Caco-2 (cell line): ENCODE measurements at places on chromosomes 13 and 19. TPM values are rescaled to one million over a fixed set of nuclear protein-coding genes. Genes with fewer than 3 reads are reported as not detected.

DNA sequence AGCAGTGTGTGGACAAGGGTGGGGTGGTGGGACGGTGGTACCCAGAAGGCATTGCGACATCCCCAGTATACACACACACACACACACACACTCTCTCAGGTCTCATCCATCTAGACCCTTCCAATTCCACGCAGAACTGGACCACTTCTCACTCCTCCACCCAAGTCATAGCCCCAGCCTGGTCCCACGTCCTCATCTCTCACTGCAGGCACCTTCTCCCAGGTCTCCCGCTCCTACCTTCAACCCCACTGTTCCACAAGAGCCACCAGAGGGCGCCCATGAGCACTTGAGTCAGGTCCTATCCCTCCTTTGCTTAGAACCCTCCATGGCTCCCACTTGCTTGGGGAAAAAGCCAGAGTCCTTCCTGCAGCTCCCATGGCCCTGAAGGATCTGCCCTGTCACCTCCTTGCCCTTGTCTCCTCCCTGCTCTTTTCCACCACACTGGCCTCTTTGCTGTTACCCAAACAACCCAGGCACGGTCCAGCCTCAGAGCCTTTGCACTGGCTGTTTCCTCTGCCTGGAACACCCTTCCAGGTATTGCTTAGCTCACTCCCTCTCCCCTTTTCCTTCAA, 62.6 kb downstream of the IER2 start:
- H3K4me3 ChIP-seq, result no peak overlapping the region
- H3K4me1 ChIP-seq, result no peaks in the 10 kb centered on the region
- peak; percentile 72 for DNase-seq
- no peaks in the 10 kb centered on the region for H3K36me3 ChIP-seq

GRCh38 chr13:110522721-110523120, 38.8 kb downstream of the RAB20 start:
- peaks cover 8% of the 10 kb centered on the region for H3K36me3 ChIP-seq
- no peak overlapping the region for H3K27ac ChIP-seq
- no peaks in the 10 kb centered on the region for H3K27me3 ChIP-seq
- DNase-seq, result no peak

GRCh38 chr13:95579303-95579702, 26.8 kb downstream of the CLDN10 start:
- H3K27me3 ChIP-seq, result no peaks in the 10 kb centered on the region
- H3K4me1 ChIP-seq, result no peaks in the 10 kb centered on the region
- H3K36me3 ChIP-seq, result no peaks in the 10 kb centered on the region

DNA sequence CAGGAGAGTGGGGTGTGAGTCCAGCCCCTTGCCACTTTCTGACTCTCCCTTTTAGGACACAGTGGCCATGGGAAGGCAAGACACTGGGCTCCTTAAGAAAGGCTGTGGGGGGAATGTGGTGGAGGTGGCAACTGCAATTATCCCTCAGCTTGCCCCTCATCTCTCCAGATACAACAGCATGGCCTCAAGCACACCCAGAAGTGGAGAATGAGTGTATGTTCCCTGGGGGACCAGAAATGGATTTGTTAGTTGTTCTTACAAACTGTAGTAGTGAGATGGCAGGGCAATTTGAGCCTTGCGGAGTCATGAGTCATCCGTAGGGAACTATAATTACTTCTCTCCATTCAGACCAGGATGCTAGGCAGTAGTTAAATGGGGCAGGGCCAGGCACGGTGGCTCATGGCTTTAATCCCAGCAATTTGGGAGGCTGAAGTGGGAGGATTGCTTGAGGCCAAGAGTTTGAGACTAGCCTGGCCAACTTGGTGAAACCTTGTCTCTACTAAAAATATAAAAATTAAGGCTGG, 25.6 kb upstream of the CXCL17 start:
- H3K27me3 ChIP-seq, result no peaks in the 10 kb centered on the region
- no peaks in the 10 kb centered on the region for H3K36me3 ChIP-seq
- no peaks in the 10 kb centered on the region for H3K4me1 ChIP-seq
- no peak for DNase-seq

- H3K36me3 ChIP-seq, result no peaks in the 10 kb centered on the region
- no peaks in the 10 kb centered on the region for H3K4me1 ChIP-seq
- no peaks in the 10 kb centered on the region for H3K27me3 ChIP-seq
- DNase-seq, result no peak
- H3K27ac ChIP-seq, result no peak overlapping the region
- H3K4me3 ChIP-seq, result no peak overlapping the region
These were observed 451.2 kb downstream of the DCT start for GRCh38 chr13:94028234-94028633.

The ERICH4 gene
- total RNA-seq, result not detected in 2 replicates

The PNMA8B gene
- total RNA-seq, result 0.11 TPM in 1 of 2 replicates, not detected in the other

DNA sequence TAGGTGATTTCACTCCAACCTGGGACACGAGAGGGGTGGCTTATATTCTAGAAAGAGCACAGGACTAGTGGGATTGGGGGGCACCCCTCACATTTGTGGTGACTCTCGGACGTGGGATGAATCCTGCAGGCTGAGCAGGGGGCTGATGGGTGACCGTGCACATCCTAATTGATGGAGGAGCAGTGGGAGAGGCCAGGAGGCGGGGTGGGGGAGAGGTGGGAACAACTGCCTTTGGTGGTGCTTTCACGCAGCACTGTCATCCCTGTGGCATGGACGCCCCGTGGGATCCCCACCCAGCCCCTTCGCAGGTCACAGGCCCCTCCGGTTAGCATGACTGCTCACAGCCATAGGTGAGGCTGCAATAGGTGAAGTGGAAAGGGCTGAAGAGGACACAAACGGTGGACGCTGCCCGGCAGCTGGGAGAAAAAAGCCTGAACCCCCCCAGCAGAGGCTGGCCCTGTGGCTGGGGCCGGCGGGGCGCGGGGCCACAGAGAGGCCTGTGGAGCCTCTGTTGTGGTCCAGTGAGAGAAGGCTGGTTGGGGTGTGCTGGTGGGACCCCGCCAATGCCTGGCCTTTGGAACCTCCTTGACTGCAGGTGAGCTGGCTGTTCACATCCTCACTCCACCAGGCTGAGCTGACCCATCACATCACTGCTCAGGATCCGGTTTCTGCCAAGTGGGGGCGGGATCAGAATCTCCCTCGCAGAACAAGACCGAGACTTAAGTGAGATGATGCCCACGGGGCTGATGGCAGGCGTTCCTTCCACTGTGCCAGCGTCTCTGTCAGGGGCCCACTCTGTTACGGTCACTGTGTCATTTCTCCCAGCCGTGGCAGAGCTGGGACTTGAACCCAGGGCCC, 325.4 kb downstream of the TEX29 start:
- no peak overlapping the region for H3K4me3 ChIP-seq
- DNase-seq, result peak; percentile 24
- no peak overlapping the region for H3K27ac ChIP-seq
- H3K27me3 ChIP-seq, result no peaks in the 10 kb centered on the region; the same call in none of the 2 replicates
- no peaks in the 10 kb centered on the region for H3K4me1 ChIP-seq

- no peak overlapping the region for H3K4me3 ChIP-seq
These were observed 6.1 kb upstream of the GGACT start for GRCh38 chr13:100594731-100595130.

The COL4A2 gene
- 17.1 and 19.2 TPM in 2 replicates for total RNA-seq

DNA sequence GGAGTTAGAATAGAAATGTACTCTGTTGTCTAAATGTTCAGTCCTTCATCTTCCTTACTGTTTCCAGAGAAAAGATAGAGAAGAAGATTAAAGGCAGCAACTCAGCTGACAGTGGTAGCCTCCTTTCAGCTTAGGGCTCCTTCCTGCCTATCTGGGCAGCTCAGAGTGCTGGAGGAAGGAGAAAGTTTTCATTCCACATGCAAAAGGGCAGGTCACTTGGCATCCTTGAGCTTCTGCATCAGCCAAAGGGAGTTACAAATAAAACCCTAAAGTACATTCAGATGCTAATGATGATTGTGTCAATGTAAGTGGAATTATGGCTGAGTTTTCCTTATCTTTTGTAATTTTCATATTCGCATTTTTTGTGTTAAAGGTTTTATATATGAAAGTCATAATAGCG, 58.9 kb downstream of the ESD start:
- H3K36me3 ChIP-seq, result peaks cover 3% of the 10 kb centered on the region; the same call in 1 of the 2 replicates
- no peaks in the 10 kb centered on the region for H3K27me3 ChIP-seq
- no peak for DNase-seq
- no peak overlapping the region for H3K27ac ChIP-seq
- H3K4me3 ChIP-seq, result no peak overlapping the region

DNA sequence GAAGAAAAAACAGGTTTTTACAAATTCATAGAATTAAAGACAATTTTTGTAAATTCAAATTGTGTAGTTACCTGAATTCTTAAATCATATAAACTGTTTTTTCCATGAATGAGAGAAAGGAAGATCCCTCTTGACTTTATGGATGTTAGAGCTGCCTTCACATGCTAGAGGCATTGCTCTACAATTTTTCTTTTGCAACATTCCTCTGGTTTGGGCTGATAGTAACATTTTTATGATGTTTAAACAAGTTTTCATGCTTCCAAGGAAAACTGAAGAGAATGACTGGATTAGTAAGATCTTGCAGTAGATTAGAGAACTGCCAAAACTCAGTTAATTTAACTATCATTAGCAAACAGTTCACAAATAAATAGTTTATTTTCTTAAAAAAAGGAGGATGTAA, 250.6 kb downstream of the GPC6 start:
- H3K4me3 ChIP-seq, result no peak overlapping the region
- H3K36me3 ChIP-seq, result no peaks in the 10 kb centered on the region
- no peak for DNase-seq
- H3K4me1 ChIP-seq, result no peaks in the 10 kb centered on the region
- H3K27ac ChIP-seq, result no peak overlapping the region

The TMC4 gene
- total RNA-seq, result 38.9 and 45.9 TPM in 2 replicates

The CYP4F3 gene
- 0.65 and 0.93 TPM in 2 replicates for total RNA-seq

DNA sequence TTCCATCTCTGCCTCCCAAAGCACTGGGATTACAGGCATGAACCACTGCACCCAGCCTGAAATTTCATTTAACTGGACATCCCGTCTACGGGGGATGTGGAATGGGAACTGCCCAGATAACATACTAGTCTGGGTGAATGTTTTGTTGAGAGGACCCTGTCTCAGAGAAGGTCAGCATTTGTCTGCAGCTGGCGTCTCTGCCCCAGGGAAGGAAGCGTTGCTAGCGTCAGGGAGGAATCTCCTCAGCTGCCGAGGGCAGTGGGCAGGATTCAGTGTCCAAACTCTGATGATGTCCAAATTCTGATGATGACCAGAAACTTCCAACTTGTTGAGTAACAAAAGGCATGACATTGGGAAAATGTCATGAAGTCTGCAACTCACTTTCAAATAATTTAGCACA, 3.1 kb downstream of the NXNL1 start:
- no peaks in the 10 kb centered on the region for H3K27me3 ChIP-seq
- no peak overlapping the region for H3K4me3 ChIP-seq
- no peak overlapping the region for H3K27ac ChIP-seq
- no peak for DNase-seq

DNA sequence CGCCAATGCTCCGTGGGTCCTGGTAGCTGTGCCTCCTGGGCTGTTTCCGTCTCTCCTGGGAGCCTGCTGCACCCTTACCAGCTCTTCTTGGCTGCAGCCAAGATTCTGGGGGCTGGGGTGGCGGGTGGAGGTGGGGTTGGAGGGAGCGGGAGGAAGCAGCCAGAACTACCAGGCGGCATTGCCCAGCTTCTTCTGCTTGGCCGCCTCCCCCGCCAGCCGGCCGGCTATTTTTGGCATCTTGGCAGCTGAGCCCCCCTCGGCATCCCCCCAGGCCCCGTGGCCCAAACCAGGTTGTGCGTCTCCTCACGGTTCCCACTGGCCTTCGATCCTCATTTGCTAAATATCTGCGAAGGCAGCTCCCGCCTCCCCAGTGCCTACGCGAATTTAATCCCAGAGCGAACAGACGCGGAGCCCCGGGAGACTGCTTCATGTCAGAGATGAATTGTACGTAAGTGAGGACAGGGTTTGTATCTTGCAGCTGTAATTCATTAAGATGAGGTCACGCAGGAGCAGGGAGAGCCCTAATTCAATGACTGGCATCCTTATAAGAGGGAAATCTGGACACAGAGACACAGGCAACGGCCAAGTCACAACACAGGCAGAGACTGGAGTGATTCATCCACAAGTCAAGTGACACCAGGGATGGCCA, 12.8 kb upstream of the PEAK3 start:
- DNase-seq, result no peak
- peaks cover 2% of the 10 kb centered on the region; the same call in 1 of the 2 replicates for H3K27me3 ChIP-seq
- H3K27ac ChIP-seq, result no peak overlapping the region
- peaks cover 13% of the 10 kb centered on the region for H3K4me1 ChIP-seq
- H3K4me3 ChIP-seq, result no peak overlapping the region

The ZSCAN18 gene
- not detected in 2 replicates for total RNA-seq

GRCh38 chr19:17394891-17395415, 957 bp upstream of the CCDC194 start:
- peak; percentile 56 for DNase-seq
- H3K27ac ChIP-seq, result no peak overlapping the region
- H3K36me3 ChIP-seq, result no peaks in the 10 kb centered on the region
- H3K27me3 ChIP-seq, result no peaks in the 10 kb centered on the region
- 0 out of 2 replicates have a peak, but pooled peaks cover 5% of the 10 kb centered on the region for H3K4me1 ChIP-seq
- no peak overlapping the region for H3K4me3 ChIP-seq

GRCh38 chr13:71316792-71317363, 550.1 kb downstream of the DACH1 start:
- no peak overlapping the region for H3K27ac ChIP-seq
- no peaks in the 10 kb centered on the region for H3K36me3 ChIP-seq
- DNase-seq, result no peak
- H3K27me3 ChIP-seq, result no peaks in the 10 kb centered on the region

DNA sequence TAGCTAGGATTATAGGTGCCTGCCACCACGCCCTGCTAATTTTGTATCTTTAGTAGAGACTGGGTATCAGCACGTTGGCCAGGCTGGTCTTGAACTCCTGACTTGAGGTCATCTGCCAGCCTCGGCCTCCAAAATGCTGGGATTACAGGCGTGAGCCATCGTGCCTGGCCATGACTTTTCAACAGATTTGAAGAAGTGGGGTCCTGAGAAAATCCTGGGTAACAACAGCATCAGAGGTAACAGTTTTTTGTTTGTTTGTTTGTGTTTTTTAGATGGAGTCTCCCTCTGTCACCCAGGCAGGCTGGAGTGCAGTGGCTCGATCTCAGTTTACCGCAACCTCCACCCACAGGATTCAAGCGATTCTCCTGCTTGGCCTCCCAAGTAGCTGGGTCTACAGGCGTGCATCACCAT, 3.7 kb downstream of the JUNB start:
- H3K4me1 ChIP-seq, result peaks cover 14% of the 10 kb centered on the region
- DNase-seq, result no peak
- H3K4me3 ChIP-seq, result no peak overlapping the region
- H3K27me3 ChIP-seq, result no peaks in the 10 kb centered on the region
- H3K27ac ChIP-seq, result no peak overlapping the region

DNA sequence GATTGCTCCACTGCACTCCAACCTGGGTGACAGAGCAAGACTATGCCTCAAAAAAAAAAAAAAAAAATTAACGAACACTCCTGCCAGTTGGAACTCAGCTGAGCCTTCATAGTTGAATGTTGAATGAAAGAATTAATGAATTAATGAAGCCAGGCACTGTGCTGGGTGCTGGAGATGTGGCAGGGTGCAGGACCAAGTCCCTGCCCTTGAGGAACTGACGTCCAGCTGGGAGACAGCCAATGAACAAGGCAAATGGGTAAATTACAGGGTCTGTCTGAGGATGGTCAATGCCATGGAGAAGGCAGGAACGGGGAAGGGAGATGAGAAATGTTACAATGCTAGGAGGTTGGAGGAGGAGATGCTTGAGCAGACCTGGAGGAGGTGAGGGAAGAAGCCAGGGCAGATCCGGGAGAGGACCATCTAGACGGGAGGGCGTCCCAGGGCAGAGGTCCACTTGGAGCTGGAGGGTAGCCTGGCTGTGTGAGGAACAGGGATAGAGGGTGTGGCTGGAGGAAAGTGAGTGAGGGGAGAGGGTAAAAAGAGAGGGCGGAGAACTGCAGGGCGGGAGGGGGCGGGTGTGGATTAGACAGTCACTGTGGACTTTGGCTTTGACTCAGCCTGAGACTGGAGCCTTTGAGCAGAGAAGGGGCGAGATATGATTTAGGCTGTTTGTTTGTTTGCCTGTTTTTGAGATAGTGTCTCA, 16.8 kb upstream of the IGSF23 start:
- H3K36me3 ChIP-seq, result peaks cover 2% of the 10 kb centered on the region; the same call in 1 of the 2 replicates
- peak overlapping the region; percentile 40 for H3K27ac ChIP-seq
- H3K27me3 ChIP-seq, result no peaks in the 10 kb centered on the region
- peak; percentile 86 for DNase-seq
- H3K4me1 ChIP-seq, result peaks cover 57% of the 10 kb centered on the region
